NCI-H748 treated with DMSO at 0.1 percent for 48 hours (cell line): ENCODE measurements at places on chromosomes 4 and X.
A peak's percentile ranks its signal among the peaks of the same experiment; 100 is the strongest.

GRCh38 chr4:153519687-153520086 lies 53.5 kb downstream of the TMEM131L start:
- no peak for DNase-seq

DNA sequence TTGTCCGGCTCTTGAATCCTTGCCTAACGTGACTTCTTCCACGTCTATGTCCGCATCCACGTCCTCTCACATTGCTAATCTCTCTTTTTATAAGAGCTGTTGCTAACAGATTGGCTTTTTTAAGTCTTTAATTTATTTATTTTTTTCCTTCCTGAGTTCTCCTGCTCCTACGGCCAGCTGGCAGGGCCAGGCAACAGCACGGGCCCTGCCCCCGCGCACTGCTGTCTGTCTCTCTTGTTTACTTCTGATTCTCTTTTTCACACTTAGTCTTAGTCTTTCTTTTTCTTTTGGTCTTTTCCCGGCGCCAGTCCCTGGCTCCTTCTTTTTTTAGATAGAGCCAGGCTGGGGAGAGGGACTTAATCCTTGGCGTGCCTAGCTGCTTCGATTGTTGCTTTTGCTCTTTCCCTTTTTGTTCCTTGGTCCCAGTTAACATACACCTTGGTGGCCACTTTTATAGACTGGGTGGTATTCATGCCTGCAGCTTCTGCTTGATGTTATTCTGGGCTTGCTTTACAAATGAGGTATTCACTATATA lies 53.2 kb upstream of the RBMX start:
- no peak for DNase-seq

- DNase-seq, result peak; percentile 21
Measured at GRCh38 chrX:129522184-129523078, 859 bp downstream of the SMARCA1 start.

- DNase-seq, result no peak
Measured at GRCh38 chr4:71571346-71571745, 212.5 kb downstream of the GC start.

GRCh38 chr4:99447513-99447912 lies 12.4 kb upstream of the ADH7 start:
- no peak for DNase-seq

DNA sequence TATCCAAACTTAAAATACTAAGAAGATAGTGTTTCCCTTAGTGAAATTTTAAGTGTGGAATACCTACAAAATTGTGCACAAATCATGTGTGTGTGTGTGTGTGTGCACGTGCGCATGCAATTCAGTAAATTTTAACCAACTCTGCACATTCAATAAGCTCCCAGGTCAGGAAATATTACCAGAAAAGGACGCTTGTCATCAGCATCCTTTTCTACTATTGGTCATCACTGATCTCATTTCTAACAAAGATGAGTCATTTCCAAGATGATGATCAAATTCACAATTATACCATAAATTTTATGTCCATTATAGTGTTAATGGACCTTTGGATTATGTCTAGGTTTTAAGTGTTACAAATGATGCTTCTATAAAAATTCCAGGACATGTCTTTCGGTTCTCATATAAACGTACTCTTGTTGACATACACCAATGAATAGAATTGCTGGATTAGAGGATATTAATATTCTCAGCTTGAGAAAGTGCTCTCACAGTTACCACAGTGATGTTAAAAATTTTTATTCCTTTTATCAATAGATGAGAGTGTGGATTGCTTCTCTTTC lies 560.9 kb upstream of the AGA start:
- DNase-seq, result no peak

DNA sequence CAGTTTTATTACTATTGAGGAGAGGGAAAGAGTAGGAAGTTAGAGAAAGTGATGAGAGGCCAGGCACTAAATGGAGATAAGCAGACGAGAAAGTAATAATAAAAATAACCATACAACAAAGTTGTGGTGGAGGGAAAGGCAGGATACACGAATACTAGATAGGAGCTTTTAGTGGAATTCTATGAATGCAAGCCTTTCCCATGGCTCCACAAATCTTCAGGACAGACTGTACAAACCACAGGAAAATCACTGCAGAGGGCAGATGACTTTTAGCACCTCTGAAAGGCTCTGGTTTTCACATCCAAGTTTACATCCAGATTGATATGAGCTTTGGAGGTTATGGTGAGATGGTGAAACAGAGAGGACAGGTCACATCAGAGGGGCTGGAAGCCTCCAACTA lies 41.5 kb downstream of the TNIP3 start:
- no peak for DNase-seq
